ENCODE measurements at places on chromosomes 12 and 14. TPM values are rescaled to one million over a fixed set of nuclear protein-coding genes. Genes with fewer than 3 reads are reported as not detected.

Gene ASB8
- 359 TPM for total RNA-seq

Gene PIWIL1
- total RNA-seq, result not detected

Gene PLCZ1
- total RNA-seq, result not detected

Gene GUCY2C
- not detected for total RNA-seq

Gene MANSC1
- 4.7 TPM for total RNA-seq

Gene RD3L
- not detected for total RNA-seq

Gene IL31
- not detected for total RNA-seq

Gene DLK1
- total RNA-seq, result 3.5 TPM

DNA sequence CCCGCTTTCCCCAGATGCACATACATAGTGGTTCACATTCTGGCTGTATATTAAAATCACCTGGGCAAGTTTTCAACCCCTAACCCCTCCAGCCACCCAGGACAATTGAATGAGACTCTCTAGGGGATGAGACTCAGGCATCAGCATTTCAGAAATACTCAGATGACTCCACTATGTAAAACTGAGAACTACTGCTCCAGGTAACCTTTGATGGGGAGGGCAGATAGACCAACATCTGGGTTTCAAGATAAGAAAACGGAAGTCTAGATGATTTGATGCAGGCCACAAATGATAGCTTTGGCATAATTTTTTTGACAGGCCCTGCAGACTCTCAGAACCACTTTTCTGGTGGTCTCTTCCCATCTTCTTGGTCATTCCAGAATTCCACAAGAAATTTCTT is 341.1 kb downstream of the EMP1 start:
- DNase-seq, result no peak
- no peak overlapping the region for H3K27ac ChIP-seq
- no peaks in the 10 kb centered on the region for H3K27me3 ChIP-seq
- no peak overlapping the region for H3K4me3 ChIP-seq

- H3K27me3 ChIP-seq, result no peaks in the 10 kb centered on the region
- H3K4me1 ChIP-seq, result no peaks in the 10 kb centered on the region
- no peaks in the 10 kb centered on the region for H3K36me3 ChIP-seq
- no peak overlapping the region for H3K4me3 ChIP-seq
These were observed 56.5 kb upstream of the C14orf180 start for GRCh38 chr14:104522926-104523545.

- H3K4me3 ChIP-seq, result peak overlapping the region; percentile 86
- no peak for DNase-seq
- peak overlapping the region; percentile 88 for H3K27ac ChIP-seq
- no peaks in the 10 kb centered on the region for H3K36me3 ChIP-seq
These were observed 618 bp downstream of the GNPNAT1 start for GRCh38 chr14:52790756-52791222.

GRCh38 chr12:47134005-47134404 is 54.2 kb upstream of the AMIGO2 start:
- H3K27me3 ChIP-seq, result no peaks in the 10 kb centered on the region
- H3K4me1 ChIP-seq, result no peaks in the 10 kb centered on the region
- no peak for DNase-seq
- H3K27ac ChIP-seq, result no peak overlapping the region
- H3K4me3 ChIP-seq, result no peak overlapping the region

DNA sequence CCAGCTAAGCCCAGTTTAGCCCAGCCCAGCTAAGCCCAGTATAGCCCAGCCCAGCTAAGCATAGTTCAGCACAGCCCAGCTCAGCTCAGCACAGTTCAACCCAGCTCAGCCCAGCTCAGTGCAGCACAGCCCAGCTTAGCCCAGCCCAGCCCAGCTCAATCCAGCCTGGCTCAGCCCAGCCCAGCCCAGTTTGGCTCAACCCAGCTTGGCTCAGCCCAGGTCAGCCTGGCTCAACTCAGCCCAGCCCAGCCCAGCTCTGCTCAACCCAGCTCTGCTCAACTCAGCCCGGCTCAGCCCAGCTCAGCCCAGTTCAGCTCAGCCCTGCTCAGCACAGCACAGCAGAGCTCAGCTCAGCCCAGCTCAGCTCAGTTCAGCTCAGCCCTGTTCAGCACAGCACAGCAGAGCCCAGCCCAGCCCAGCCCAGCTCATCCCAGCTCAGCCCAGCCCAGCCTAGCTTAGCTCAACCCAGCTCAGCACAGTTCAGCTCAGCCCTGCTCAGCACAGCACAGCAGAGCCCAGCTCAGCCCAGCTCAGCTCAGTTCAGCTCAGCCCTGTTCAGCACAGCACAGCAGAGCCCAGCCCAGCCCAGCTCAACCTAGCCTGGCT is 330.9 kb downstream of the TMEM121 start:
- H3K27ac ChIP-seq, result no peak overlapping the region
- H3K36me3 ChIP-seq, result no peaks in the 10 kb centered on the region
- H3K27me3 ChIP-seq, result no peaks in the 10 kb centered on the region
- no peak for DNase-seq

DNA sequence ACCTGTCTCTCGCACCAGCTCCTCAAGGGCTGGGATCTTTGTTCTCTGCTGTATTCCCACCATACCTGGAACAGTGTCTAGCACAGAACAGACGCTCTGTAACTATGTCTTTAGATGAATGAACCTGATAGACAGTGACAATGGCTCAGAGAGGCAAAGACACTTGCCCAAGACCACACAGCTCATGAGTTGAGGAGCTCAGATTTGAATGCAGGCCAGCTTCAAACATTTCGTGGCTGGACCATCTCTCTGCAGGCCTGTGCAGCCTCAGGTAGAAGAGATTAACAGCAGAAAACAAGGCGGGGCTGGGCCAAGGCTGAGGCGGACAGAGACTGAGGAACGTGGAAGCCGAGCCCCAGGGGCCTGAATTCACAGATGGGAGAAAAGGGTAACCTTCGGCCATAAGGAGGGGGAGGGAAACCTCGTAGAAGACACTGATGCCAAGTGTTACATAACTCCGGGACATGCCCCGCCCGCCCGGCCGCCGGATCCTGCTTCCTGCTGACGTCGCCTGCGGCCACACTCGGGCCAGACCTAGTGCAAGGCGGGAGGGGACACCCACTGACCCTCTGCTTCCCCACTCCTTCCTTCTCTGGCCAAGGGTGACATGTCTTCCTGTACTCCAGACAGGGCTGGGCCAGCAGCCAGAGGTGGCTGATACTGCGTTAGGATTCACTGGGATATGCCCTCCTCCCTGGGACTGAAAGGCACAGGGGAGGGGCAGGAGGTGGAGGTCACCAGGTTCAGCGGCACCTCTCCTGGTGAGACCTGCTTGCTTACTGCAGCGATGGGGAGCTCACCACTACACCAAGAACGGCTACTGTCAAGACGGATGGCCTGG is 86.8 kb downstream of the RFLNA start:
- H3K27me3 ChIP-seq, result no peaks in the 10 kb centered on the region
- peaks cover 20% of the 10 kb centered on the region for H3K36me3 ChIP-seq
- H3K4me3 ChIP-seq, result no peak overlapping the region
- DNase-seq, result peak; percentile 77
- H3K27ac ChIP-seq, result peak overlapping the region; percentile 98

DNA sequence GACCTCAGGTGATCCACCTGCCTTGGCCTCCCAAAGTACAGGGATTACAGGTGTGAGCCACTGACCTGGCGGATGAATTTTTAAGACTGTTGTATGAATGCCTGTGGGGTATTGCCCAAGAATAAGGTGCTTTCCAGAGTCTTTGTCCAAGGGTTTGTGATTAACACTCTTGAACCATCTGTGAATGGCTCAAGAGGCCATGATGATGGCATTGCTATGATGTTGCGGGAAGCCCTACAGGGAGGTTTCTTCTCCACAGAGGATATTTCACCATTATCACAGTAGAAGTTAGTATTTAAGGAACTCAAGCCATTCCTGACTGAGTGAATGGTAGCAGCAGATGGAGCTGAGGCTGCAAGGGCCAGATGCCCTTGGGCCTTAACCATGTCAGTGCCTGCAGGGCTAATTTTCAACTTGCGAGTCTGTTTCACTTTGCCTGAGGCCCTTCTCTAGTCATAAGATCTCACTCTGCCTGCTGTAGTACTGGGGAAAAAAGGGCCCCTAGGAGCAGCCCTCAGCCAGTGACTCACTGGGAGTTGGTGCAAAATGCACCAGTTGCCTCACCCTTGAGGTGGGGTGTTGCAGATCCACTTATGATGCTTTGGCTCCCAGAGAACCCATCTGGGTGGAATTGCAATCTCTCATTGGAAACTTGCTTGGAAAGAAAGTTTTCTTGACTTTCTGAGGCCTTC is 108.6 kb upstream of the FLRT2 start:
- DNase-seq, result no peak
- H3K27ac ChIP-seq, result no peak overlapping the region
- no peak overlapping the region for H3K4me3 ChIP-seq
- no peaks in the 10 kb centered on the region for H3K36me3 ChIP-seq
- H3K4me1 ChIP-seq, result no peaks in the 10 kb centered on the region
- H3K27me3 ChIP-seq, result no peaks in the 10 kb centered on the region

DNA sequence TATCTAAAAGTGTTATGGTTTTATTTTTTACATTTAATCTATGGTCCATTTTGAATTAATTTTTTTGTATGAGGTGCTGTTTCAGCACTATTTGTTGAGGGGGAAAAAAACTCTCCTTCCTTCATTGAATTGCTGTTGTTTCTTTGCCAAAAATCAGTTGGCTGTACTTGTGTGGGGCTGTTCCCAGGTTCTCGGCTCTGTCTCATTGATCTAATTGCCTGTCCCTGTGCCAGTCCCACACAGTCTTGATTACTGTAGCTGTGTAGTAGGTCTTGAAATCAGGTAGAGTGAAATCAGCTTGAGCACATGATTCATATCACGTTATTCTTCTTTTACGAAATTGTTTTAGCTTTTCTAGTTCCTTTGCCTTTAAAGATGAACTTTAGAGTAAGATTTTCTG is 109.7 kb downstream of the ADGRD1 start:
- DNase-seq, result no peak
- no peaks in the 10 kb centered on the region for H3K27me3 ChIP-seq
- no peaks in the 10 kb centered on the region for H3K36me3 ChIP-seq
- H3K4me3 ChIP-seq, result no peak overlapping the region
